ENCODE measurements at places on chromosomes 2 and 18. TPM values are rescaled to one million over a fixed set of nuclear protein-coding genes. Genes with fewer than 3 reads are reported as not detected.

The CHRND gene
- total RNA-seq = not detected

The PDE1A gene
- 0.83 TPM for total RNA-seq

The CCDC141 gene
- not detected for total RNA-seq

The CAVIN2 gene
- 171 TPM for total RNA-seq

The COL3A1 gene
- 1.3 TPM for total RNA-seq

The SCRN3 gene
- total RNA-seq = 24.0 TPM

The SH2D6 gene
- total RNA-seq = 0.39 TPM

The CLEC4F gene
- not detected for total RNA-seq

The EEF1B2 gene
- 576 TPM for total RNA-seq

The EPB41L3 gene
- total RNA-seq = 154 TPM

The TXNDC2 gene
- not detected for total RNA-seq

The UCN gene
- not detected for total RNA-seq

The QPCT gene
- 12.8 TPM for total RNA-seq

The GPAT2 gene
- total RNA-seq = 6.6 TPM

The LRP2 gene
- not detected for total RNA-seq

The KIAA2012 gene
- not detected for total RNA-seq

The COBLL1 gene
- total RNA-seq = 38.4 TPM

The CD8B gene
- not detected for total RNA-seq

GRCh38 chr2:207258263-207258991, 92.7 kb upstream of the KLF7 start:
- DNase-seq = peak; percentile 90

- DNase-seq = peak; percentile 78
These were observed 1.4 kb downstream of the HTR2B start for GRCh38 chr2:231123362-231123898.

GRCh38 chr18:71398531-71398930, 1109.7 kb downstream of the SOCS6 start:
- DNase-seq = peak; percentile 35

GRCh38 chr2:120656273-120656950, 79.3 kb upstream of the GLI2 start:
- DNase-seq = no peak

DNA sequence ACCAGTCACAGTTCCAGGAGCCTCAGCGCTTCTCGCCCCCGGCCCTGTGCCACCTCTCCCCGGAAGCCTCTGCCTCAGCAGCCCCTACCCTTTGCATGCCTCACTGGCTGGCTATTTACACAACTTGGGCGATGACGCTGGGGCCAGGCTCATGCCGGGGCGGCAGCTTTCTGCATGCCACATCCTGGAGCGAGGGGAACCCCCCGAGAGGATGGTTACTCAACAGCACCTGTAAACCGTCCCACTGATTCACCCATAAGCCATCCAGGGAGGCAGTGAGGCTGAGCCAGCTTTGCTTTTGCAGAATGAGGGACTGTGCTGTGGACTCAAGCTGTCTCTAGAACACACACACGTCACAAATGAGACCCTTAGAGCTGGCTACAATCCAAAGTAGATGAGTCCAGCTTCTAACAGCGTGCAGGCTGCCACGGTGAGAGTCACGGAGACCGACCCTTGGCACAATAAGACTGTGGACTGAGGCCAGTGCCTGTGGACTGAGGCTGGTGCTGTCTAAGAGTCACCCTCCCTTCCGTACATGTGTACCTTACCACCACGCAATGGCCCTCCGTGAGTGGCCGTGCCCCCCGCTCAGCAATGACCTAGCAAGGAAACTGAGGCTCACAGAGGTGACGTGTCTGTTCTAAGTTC, 45.6 kb upstream of the ODC1 start:
- no peak for DNase-seq

- peak; percentile 52 for DNase-seq
These were observed 8.0 kb downstream of the TNS1 start for GRCh38 chr2:217994776-217995274.

GRCh38 chr18:79772108-79772864, 25.5 kb upstream of the KCNG2 start:
- DNase-seq = no peak

GRCh38 chr2:9967053-9967775, 15.7 kb downstream of the GRHL1 start:
- DNase-seq = no peak

- no peak for DNase-seq
These were observed 28.4 kb upstream of the C2orf69 start for GRCh38 chr2:199882667-199883066.

GRCh38 chr2:74387346-74387745, 7.2 kb upstream of the DCTN1 start:
- DNase-seq = no peak

GRCh38 chr2:3465844-3466481, 53.4 kb downstream of the ADI1 start:
- DNase-seq = no peak

DNA sequence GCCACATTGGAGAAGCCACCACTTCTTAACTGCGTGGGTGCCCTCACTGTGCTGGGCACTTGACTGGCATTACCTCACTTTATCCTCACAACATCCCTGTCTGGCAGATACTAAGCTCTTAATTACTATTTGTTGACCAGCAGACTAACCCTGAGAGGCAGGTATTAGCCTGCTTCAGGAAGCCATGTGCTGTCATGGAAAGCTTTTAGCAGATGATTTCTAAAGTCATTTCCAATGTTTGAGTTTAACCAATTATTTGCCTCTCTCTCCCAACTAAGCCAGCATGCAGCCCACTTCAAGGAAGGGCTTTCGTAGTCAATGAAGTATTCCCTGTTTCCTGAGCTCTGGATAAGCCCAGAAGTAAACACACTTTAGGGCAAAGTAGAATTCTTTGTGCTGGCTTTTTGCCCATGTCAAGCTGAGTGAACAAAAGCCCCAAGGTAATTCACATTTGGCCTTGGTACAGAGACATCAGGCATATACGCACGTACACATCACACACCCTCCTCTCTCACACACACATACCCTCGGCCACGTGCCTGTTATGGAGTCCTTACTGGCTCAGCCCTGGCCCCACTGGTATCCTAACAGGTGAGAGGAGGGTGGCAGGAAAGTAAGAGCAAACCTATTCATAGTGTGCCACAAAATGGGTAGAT, 108.6 kb downstream of the C1D start:
- DNase-seq = peak; percentile 79

GRCh38 chr2:181978351-181979150, 7.1 kb upstream of the PPP1R1C start:
- no peak for DNase-seq

DNA sequence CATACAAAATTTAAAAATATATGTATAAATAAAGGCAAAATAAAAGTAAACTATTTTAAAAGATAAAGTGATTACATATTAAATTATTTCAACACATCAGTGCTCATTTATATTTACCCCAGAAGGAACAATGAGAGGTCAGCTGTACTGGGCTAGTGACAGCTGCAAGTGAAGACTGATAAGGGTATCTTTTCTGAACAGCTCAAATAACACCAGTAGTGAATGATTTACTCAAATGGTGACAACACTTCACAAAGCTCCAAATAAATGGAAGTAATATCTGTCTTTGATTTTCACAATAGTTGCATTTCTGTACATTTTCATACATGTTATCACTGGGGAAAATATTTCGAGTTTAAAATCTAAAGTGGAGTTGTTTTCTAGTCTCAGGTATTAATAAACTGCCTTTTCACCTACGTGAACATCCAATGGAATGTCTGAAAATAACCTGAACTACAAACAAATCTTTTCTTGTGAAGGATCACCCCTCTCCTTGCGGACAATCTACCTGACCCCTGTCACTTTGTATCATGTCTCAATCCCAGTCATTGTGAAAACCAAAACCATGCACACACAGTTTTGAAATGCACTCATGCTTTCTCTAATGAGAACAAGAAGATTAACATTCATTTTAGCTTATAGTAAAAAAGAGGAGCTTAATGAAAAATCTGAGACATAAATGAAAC, 1928.8 kb upstream of the CELF4 start:
- peak; percentile 15 for DNase-seq

DNA sequence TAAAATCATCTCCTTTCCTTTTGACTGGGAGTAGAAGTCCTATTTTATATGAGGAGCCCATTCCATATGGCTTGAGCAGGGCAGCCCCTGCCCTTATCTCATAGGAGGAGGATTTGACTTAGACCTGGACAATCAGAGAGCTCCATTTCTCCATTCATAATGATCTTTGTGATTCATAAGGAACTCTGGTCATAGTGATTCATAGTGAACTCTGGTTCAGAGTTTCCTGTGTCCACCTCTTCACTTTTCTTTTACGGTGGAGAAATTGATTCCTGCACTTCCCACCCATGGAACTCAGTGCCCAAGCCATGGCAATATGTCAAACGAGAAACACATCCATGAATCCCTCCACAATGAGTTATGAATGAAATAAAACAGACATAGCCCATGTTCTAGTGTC, 12.8 kb upstream of the MYO3B start:
- peak; percentile 58 for DNase-seq

- peak; percentile 33 for DNase-seq
These were observed 106.8 kb downstream of the GRB14 start for GRCh38 chr2:164514491-164514890.

- DNase-seq = peak; percentile 20
These were observed 46.1 kb downstream of the TMEM185B start for GRCh38 chr2:120177001-120177621.

- no peak for DNase-seq
These were observed 306.6 kb upstream of the SOX11 start for GRCh38 chr2:5385596-5385995.

GRCh38 chr2:102792568-102793208, 30.9 kb downstream of the TMEM182 start:
- no peak for DNase-seq

GRCh38 chr18:40851014-40851429, 1104.0 kb upstream of the PIK3C3 start:
- no peak for DNase-seq

DNA sequence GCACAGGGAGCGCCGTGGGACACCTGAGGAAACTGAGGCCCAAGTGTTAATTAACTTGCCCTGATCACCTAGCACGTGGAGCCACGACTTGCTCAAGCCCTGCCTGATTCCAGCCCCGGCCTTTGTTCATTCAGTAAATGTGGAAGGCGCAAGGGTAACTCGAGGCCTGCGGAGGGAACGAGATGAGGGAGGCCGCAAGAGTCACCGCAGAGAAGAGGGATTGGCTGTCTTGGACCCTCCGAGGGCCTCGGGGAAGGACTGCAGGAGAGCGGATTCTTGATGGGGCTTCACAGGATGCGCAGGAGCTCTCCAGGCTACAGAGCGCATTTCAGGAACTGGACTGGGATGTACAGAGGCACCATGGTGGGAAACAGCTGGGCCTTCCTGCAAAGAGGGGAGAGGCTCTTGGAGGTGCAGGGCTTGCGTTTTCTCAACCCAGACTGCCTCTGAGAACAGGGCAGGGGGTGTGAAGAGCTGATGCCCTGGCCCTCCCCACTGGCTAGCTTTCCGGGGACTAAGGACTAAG, 511 bp upstream of the ANKMY1 start:
- DNase-seq = no peak

DNA sequence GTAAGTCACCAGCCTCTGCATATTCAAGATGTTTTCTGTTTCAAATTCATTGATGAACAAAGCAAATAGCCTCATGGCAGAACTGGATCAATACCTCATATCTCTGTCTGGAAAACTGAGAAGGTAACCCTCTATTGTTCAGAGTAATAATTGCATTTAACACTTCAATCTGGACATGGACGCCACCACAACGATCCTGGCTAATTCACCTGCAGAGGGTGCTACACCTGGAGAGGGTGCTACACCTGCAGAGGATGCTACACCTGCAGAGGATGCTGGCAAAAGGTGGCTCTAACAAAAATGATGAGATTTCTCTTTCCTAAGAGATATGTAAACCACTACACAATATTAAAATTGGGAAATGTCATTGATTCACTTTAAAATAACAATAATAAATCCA, 183.1 kb upstream of the HNRNPA3 start:
- DNase-seq = no peak

- no peak for DNase-seq
These were observed 36.7 kb downstream of the DNMT3A start for GRCh38 chr2:25304826-25305596.

DNA sequence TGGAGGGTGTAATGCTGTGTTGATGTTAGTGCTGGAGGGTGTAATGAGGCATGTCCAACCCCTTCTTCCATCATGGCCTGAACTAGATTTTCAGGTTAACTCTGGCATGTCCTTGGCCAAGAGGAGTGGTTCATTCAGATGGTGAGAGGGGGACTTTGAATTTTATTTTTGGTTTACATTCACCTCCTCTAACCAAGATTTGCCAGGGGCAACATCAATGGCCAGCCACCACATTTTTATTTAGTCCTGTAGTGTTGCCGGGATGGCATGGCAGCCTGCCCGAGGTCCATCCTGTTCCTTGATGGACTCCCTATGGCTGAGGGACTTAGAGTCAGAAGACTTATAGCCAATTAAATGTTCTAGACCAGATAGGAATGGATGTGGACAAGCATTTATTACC, 484.6 kb upstream of the HS6ST1 start:
- no peak for DNase-seq

All from endothelial cell of umbilical vein (primary cell).